ENCODE measurements at places on chromosomes 12 and 14.

GRCh38 chr12:117367006-117367638 is 5.7 kb upstream of the NOS1 start:
- peak; percentile 86 for DNase-seq

DNA sequence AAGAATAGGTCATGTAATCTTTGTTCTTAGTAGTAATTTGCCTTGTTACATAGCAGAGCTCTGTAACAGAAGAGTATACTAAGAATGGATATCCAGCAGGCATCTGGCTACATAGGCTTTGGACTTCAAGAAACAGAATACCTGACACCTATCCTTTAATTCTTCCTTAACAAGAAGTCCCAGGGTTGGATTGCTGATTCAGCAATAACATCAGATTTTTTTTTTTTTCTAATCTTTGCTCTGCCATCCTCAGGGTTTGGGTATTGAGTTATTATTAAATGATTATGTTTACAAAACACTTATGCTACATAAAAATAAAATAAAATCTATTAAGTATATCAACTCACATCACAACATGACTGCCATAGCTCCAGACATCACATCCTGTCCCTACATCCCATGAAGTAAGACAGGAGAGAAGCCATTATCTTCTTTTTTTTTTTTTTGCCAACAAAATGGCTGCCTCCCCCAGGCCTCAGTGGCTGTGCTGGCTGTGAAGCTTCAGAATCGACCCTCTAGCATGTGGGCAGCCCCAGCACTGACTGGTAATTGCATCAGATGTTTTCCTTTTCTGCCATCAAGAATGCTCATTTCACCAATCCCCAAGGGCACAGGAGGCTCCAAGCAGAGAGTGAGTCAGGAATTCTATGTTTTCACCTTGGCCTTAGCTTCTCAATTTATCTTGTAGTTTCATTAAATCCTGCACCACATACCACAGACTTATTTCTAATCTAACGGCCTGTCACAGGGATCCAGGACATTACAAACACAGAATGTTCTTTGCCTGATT is 186.2 kb downstream of the DICER1 start:
- DNase-seq, result no peak

DNA sequence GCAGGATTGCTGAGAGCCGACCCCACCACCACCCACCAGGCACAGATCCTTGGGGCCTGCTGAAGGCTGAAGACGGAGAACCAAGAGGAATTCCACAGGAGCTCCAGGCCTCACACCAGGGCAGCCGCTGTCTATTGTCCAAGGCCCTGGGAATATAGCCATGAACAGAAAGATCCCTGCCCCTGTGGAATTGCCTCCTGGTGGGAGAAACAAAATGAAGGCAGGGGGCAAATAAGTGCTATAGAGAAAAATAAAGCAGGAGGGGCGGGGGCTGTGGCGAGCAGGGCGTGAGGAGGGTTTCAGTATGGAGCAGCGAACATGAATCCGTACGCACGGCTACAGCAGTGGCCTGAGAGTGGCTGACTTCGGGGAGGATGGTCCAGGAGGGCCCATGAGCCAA is 96.1 kb downstream of the EML1 start:
- no peak for DNase-seq

- peak; percentile 66 for DNase-seq
These were observed 1.5 kb downstream of the SPX start for GRCh38 chr12:21527451-21528180.

- DNase-seq, result peak; percentile 59
These were observed at the start of gene PTPN21 for GRCh38 chr14:88554457-88555286. Gene PTPN21 (minus strand): TSS chr14:88555007. CDS start chr14:88550417, 4,590 bp downstream.

GRCh38 chr12:112308652-112309051 is 73.6 kb downstream of the HECTD4 start:
- no peak for DNase-seq

DNA sequence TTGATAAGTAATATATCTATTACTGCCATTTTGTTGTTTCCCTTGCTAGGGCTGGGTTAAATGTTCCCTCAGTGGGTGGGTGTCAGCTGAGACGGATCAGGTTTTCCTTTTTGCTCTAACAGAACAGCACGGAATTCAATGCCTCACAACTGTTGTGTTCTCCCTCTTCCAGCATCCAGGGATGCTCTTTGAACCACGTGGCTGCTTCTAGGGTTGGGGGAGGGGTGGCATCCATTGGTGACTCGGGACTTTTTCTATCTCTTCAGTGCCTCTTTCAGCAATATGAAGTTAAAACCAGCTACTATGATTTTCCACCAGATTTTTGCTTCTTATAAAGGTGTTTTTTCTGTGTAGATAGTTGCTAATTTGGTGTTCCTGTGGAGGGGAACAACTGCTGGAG is 884.9 kb upstream of the FOXG1 start:
- no peak for DNase-seq

DNA sequence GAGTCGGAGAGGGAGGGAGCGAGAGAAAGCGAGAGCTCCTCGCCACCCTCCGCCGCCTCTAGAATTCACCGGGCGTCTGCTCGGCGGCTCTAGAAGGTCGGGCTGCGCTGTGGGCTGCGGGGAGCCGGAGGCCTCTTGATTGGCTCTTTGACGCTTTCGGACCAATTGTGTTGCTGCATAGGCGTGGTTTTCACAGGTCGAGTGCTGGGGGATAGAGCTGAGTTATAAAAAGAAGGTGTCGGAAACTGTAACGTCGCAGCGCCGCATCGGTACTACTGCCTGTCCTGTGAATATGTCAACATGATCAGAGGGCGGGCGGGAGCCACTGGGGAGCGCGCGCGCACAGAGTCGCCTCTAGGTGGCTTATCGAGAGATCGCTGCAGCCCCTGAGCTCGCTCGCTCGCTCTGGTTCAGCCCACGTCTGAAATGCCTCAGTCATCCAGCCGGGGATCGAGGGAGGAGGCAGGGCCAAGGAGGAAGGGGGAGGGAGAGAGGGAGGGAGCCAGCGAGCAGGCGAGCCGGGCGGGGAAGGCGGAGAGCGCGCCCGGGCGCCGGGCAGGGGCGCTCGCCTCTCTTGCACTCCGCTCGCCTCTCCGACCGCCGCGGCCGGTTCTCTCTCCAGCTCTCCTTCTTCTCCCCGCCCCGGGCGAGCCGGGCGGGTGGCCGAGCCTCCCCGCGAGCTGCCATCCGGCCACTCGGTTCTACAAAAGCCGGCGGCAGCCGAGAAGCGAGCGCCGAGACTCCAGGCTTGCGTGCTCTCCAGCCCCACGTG is at the start of gene TBX3:
TSS of gene TBX3 (minus strand) at position 78 of the 772 bp plus-strand sequence. CDS start 975 bp downstream, outside the sequence.
- DNase-seq, result peak; percentile 35

DNA sequence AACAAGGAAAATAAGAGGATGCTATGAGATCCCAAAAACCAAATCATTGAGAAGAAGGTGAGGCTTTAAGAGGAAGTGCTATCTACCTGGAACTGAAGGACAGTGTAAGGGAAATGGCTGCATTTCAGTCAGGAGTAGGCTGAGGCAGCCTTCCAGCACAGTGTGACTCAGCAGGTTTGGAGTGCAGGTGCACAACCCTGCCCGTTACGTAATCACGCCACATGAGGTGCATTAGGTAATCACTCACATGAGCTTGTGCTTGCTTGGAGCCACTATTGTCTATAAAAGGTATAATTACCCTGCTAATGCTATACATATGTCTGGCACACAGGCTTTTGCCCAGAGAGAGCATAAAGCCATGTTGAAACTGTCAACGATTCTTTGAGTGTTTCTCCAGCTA is 74.9 kb downstream of the DIO2 start:
- no peak for DNase-seq

GRCh38 chr12:43151441-43151981 is 400.5 kb downstream of the ADAMTS20 start:
- no peak for DNase-seq

DNA sequence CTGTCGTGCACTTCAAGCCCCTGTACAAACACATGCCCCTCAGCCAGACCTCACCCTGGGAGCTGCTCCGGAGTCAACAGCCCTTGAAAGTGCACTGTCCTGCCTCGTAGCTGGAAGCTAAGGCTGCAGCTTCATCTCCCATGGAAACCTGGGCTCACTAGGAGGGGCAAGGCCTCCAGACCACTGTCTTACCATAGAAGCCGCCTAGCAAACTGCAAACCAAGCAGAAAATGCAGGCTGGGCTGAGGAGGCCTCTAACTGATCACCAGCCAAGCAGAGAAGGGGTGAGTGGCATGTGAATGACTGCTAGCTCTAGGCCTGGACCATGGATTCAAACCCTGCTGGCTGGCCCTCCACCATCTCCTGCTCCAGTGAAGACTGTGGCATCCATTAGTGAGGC is 340.2 kb downstream of the CACNA1C start:
- DNase-seq, result no peak

GRCh38 chr14:99187858-99188257 is 84.1 kb downstream of the BCL11B start:
- DNase-seq, result no peak

GRCh38 chr12:3747543-3747942 is 5.4 kb downstream of the CRACR2A start:
- DNase-seq, result no peak

DNA sequence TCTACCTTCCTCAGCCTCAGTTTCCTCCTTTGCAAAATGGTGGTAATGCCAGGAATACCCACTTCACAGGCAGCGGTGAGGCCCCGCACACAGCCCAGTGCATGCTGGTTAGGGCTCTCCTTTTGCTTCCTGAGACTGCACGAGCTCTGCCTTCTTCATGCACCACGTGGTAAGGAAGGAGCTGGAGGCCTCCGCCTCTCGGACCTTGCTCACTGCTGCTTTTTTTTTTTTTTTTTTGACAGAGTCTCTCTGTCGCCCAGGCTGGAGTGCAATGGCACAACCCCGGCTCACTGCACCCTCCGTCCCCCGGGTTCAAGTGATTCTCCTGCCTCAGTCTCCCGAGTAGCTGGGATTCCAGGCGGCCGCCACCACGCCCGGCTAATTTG is 18.1 kb downstream of the TAMALIN start:
- no peak for DNase-seq

GRCh38 chr12:98699586-98699985 is 54.5 kb downstream of the APAF1 start:
- no peak for DNase-seq

- DNase-seq, result no peak
These were observed 53.3 kb downstream of the TMTC1 start for GRCh38 chr12:29730481-29730880.

GRCh38 chr12:105474672-105475071 is 144.2 kb downstream of the C12orf75 start:
- DNase-seq, result no peak

DNA sequence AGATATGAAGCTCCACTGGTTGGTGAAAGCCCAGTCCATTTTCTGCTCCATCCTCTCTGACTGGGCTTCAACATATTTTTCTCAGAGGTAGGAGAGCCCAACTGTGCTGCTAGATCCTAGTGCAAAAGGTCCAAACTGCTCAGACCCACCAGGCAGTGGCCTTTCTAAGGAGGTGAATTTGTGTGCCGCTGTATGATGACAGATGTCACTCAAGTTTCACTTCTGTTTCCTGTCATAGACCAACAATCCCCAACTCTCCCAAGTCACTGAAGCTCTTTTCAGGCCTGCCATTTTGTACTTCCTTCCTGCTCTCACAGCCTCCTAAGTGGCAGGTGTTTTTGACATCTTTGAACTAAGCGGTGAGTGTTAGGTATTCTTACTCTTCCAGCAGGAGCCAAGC is 16.4 kb upstream of the RNASE4 start:
- DNase-seq, result no peak

DNA sequence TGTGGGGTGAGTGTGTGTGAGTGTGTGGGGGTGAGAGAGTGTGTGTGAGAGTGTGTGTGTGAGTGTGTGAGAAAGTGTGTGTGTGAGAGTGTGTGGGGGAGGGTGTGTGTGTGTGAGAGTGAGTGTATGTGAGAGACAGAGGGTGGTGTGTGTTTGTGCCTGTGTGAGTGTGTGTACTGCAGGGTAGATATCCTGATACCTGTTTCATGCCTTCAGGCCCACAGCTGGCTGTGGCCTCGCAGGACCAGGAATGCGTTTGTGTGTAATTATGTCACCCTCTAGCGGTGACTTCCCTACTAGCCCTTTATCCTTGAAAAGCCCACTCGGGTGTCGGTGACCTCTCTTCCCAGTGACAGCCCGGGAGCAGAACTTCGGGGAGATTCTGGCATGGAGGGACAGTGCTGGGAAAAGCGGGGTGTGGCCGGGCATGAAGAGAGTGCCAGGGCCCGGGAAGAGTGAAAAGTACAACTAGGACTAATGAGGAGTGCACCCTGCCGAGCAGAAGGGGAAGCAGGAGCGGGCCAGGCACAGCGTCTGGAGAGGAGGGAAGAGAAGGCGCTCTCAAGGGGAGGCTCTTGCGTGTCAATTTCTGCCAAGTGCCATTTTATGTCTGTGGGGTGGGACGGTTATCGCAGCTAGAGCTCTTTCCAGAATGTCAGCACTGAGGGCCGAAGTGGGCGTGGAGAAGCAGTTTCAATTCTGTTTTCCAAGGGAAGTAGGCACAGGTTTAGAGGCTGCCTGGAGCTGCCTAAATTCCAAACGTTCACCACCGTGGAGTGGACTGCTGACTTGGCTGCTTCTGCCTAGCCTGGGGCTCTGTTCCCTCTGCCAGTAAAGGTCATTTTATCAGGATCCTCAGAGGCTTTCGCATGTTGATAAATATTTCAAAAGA is 11.0 kb upstream of the FBXL14 start:
- peak; percentile 80 for DNase-seq

DNA sequence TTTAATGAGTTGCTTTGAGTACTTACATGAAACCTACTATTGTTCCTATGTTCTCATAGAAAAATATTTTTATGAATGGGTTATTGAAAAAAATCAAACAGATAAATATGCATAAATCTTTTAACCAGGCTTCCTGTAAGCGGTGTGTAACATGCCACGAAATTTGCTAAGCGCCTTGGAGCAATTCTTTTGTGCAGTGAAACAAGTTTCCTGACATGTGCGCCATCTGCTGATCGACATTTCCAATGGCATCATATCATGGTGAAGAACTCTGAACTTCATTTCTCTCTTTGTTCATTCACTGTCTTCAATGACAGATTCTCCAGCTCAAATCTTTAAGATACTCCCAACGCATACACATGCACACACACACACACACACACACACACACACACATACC is 145.6 kb upstream of the NAV3 start:
- peak; percentile 76 for DNase-seq

DNA sequence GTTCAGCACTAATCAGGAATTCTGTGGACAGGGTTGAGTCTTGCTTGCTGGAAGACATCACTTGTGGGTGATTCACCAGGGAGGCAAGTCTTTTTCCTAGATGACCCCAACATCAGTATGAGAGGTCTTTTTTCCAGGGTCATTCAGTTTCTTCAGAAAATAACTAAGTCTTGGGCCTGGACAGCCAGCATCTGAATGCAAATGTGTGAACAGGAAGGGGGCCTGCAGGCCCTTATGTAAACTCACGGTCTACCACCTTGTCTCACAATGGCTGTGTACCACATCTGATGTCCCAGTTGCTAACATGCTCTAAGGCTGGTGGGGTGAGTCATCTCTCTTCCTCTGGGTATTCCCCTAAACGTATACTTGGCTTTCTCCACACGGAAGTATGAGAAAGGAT is 79.2 kb downstream of the HECTD4 start:
- no peak for DNase-seq

- DNase-seq, result no peak
These were observed 5.5 kb downstream of the ERP29 start for GRCh38 chr12:112018571-112019237.

DNA sequence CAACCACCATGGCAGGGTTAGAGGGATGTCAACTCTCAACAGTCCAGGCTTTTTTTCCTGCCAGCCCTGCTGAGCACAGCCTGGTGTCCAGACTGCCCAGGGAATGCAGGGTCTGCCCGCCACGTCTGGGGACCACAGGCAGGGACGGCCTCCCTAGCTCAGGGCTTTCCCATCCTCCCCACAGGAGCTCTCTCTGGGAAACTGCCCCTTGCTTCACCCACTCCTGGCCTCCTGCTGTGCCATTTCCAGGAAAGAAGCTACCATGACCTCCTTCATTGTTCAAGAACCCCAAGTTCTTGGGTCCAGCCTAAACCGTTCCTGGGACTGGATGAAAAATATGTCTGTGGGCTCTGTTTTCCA is 4.8 kb downstream of the SCNN1A start:
- DNase-seq, result no peak

Data from midbrain (tissue), 1 donor.